ENCODE measurements at places on chromosomes 6 and 20.

DNA sequence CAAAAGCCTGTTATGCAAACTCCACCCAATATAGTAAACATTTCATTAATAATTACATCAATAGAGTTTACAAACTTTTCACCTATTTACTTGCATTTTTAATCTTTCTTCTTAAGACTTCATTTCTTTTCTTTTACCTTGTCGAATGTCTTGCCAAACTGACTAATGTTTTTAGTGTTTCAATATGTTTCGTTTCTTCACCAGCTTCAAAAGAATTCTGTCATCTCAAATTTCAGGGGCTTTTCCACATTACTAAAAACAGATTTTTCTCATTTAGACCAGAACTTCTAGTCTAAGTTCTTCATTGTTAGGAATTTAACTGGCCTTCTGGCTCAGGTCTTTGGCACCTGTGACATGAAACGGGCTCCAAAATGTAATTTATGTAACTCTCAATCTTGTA is 196.5 kb downstream of the ARHGAP18 start:
- DNase-seq = no peak

DNA sequence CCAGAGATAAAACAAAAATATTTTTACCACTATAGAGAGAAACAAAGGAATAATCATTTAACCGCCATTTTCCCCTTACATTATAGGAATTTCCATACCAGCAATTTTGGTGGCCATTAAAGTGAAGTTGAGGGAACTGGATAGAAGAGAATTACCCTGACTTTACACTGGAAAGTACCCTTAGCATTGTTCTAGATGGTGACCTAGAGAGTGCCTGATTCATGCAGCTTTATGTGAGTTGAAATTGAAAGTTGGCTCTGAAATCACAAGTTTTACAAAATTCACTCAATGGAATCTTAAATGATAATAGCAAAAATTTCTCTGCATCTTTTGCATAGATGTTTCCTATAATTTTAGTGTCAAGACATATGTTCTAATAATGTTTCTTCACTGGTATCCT is 55.7 kb upstream of the PREP start:
- DNase-seq = no peak

DNA sequence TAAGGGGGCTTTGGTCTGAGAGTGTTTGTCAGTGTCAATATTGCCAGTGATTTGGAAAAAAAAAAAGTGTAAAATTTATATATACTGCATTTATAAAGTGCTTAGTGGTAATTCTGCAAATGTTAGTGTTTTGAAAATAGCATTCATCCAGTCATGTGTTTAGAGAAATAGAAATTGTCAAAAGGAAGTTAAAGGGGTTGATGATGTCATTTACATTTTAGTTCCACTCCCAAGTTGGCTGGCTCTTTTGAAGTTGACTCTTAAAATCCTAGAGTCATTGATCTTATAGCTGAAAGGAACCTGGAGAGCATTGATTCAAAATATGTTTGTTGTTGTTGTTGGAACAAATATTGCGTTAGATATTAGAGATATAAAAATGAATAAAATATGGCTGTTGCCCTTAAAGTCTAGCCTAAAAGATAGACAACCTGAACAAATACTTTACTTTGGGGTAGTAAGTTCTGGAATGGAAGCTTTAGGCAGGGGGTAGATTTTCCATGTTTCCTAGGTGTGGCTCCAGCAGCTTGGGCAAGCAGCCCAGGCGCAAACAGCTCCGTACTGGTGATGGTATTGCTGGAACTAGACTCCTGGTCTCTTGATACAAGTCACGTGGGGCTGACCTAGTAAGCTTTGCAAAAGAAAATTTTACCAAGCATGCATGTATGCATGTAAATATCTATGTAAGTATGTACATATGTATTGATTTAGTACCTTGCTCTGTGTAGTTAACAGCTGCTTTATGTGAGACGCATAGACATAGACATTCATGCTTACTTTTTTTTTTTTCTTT is 46.3 kb downstream of the HIVEP1 start:
- no peak for DNase-seq

DNA sequence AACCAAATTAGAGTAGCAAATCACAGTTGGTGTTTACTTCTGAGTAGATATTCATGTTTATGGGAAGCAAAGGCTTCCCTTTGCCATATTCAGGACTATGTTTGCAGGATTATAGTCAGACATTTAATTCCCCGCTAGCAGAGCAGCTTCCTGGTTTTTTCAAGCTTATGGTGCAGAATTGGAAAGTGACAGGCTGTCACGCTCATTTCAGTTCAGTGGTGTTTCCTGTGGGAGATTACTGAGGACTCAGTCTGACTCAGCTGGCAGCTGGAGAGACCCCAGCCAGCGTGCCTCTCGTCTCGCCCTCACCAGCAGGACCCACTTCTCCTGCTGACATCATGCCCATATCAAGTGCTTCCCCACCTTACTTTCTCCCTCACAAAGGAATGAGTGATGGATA is 85.1 kb downstream of the LYRM2 start:
- DNase-seq = no peak

DNA sequence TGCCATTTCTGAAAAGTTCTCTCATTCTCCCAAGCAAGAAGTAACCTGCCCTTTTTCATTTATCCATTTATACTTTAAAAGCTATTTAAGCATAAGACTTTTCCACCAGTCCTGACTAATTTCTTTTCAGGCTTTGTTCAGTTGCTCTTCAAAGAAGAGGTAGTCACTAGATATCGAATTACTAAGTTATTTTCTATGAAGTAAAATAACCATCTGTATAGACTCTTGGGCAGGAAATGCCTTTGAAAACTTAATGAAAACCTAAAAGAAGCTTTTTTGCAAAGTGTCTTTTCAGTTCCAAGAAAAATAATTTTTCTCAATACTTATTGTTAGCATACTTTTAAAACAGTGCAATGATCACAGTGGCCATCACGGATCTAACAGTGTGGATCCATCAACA is 31.3 kb upstream of the LAMP5 start:
- no peak for DNase-seq

GRCh38 chr6:355373-356208 is 36.0 kb upstream of the IRF4 start:
- DNase-seq = no peak
